DND-41 (cell line): ENCODE measurements at places on chromosomes 12 and 14.

- DNase-seq: peak; percentile 53
Measured at GRCh38 chr12:113136128-113136989, 798 bp upstream of the RASAL1 start.

GRCh38 chr14:99700379-99700778 is 16.3 kb downstream of the CYP46A1 start:
- DNase-seq: no peak

DNA sequence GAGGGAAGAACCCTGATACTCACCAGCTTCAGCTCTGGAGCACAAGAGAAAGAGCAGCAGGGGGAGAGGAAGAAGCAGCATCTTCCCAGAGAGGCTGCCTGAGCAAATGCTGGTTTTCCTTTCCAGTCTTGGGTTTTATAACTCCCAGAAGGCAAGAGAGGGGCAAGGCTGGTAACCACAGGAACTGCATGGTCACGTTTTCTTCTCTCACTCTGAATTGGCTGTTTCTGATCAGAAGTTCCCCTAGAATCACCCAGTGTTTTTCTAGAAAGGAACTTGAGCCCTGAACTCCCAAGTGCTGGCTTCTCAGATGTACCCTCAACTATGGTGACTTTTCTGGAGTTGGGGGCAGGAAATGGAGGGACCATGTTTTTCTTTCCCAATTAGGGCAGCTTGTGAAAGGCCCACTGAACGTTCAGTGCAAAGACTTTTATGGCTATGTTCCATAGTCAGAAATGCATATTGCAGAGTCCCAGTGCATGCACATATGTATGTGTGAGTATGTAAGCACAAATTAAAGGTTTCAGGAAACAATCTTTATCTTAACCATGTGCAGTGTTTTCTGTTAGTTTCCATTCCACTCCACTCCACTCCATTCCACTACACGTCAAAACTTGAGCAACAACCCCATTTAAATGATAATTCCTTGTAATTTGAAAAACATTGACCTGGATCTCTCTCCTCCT is at the start of gene CMA1:
CMA1 (minus strand) TSS at position 111 of the 686 bp plus-strand sequence; CDS start at position 81, 30 bp downstream.
- DNase-seq: no peak

DNA sequence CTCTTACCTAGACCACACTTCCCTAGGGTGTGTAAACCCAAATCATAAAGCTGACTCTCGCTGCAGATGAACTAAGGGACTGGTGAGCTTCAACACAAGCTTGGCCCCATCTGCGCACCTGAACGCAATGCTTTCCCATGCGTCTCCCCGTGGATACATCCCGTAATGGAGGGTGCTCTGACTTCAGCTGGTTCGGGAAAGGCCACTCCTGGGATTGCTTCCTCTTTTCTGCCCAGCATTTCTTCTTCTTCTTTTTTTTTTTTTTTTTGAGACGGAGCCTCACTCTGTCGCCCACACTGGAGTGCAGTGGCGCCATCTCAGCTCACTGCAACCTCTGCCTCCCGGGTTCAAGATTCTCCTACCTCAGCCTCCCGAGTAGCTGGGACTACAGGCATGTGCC is 27.7 kb upstream of the ETFBKMT start:
- no peak for DNase-seq

GRCh38 chr12:5317556-5317955 is 114.4 kb upstream of the NTF3 start:
- no peak for DNase-seq

DNA sequence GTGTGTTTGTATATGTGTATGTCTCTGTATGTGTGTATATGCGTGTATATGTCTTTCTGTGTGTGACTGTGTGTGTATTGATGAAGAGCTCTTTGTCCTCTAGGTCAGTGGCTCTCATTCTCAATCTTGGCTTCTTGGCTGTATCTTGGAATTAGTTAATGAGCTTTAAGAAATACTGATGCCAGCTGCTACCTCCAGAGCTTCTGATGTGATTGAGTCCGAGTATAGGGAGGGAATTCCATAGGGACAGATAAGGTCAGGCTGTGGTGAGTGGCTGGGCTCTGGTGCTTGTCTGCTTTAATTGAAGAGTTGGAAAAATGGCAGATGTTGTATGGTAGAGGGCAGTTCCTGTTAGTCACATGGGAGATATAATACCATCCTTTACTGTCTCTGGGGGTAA is 140.1 kb downstream of the C12orf75 start:
- DNase-seq: no peak

- DNase-seq: no peak
Measured at GRCh38 chr12:113860950-113861349, 105.2 kb downstream of the RBM19 start.

- no peak for DNase-seq
Measured at GRCh38 chr12:44833561-44833960, 42.6 kb downstream of the NELL2 start.

DNA sequence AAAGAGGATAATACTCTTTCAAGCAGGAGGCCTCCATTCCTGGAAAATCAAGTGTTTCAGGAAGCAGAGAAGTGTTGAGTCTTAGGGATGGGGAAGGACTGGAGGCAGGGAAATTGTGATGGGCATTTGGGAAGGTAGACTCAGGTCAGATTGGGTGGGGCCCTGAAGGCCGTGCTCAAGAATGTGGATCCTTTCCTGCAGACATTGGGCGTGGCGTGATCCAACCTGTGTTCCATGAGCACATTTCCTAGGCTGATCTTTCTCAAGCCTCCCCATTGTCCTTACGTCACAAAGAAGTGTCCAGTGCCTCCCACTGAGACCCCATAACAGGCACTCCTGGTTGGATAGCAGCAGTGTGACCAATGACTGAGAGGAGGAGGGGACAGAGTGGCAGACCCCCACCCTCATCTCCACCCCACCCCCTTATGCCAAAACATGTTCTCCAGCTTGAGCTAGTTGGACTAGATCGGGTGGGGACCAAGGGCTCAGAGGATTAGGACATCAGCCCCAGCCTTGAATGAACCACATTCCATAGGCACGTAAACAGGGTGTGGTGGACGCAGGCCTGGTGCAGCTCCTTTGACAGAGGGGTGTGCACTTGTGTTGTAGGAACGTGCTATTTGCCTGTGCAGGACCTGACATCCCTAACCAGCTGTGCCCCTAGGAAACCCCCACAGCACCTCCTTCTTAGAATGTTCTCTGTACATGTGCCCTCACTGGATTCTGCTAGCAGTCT is 76.8 kb downstream of the TTC9 start:
- no peak for DNase-seq

- DNase-seq: no peak
Measured at GRCh38 chr12:62860501-62861411, 74.2 kb downstream of the PPM1H start.

DNA sequence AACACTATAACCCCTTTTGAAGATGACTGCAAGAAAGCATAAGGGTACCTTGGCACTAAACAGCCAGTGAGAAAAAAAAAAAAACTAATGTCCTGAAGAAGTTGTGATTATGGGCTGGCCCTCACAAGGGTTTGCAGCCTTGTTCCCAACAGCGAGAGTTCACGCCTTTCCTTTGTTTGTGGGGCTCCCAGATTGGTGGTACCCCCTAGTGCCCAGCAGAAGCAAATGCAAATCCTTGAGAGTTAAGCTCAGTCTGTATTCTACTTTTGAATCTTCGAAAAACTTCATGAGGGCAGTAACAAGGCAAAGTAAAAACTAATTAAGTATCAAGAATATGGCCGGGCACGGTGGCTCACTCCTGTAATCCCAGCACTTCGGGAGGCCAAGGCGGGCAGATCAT is 238.9 kb upstream of the LMO3 start:
- DNase-seq: no peak

DNA sequence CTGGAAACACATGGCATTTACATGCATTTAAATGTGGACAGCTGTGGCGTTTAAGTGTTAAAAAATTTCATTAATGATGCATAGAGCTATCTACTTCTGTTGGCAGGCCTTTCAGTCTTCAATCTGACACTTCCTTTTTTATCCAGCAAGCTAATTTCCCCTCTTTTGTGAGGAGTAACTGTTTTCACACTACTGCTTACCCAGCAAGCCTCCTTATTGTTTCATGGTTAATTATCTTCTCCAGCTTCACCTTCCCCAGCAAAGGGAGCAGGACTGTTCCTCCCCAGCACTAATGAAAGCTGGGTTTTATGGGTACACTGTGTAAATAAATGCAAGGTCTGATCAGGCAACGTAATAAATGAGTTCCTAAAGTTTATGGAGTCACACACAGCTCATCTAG is 129.4 kb upstream of the NPAS3 start:
- no peak for DNase-seq

DNA sequence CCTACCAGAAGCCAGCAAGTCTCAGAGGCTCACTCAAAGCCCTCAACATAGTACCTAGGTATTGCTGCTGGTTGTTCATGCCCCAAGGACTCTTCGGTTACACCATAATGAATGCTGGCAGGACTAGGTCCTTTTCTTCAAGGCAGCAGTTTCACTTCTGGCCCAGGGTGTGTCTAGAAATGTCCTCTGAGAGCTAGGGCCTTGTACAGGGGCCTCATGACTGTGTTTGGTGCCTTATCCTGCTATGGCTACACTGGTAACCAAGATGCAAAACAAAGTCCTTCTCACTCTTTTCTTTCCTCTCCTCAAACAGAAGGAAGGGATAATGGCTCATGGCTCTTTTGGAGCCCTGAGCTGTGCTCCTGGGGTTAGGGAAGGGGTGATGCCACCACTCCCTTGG is 15.2 kb upstream of the PTPRO start:
- DNase-seq: no peak

GRCh38 chr12:131511391-131511802 is 199.5 kb upstream of the SFSWAP start:
- DNase-seq: peak; percentile 35

GRCh38 chr14:75822522-75823141 is 159.2 kb downstream of the TGFB3 start:
- DNase-seq: no peak

DNA sequence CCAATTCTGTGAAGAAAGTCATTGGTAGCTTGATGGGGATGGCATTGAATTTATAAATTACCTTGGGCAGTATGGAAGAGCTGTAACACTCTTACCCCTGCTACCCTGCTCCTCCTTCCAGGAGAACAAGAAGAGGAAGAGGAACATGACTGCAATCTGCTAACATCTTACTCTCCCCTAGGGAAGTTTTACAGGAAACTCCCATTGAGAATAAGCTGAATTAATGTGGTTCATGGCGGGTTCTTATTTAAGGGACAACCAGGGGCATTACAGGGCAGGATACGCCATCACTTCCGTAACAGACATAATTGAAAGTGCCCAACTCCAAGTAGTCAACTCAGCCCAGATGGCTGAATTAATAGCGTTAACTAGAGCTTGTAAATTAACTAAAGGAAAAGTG is 9.4 kb upstream of the PSMC1 start:
- no peak for DNase-seq

DNA sequence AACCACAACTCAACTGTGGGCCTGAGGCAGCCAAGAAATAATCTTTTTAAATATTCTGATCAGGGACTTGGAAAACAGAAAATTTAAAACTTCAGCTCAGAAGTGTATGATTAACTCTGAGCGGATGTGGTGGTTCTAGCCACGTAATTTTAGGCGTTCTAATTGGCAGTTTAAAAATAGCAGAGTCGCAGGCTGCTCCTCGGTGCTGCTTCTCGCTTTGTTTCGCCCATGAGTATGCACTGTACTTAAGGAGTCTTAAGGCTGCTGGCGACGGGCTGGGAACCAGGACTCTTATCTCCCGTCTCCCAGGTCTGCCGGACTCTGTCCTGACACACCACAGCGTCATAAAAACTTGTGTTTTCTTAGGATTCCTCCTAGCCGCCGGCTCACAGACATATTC is 113.4 kb upstream of the PELI2 start:
- DNase-seq: peak; percentile 64

GRCh38 chr12:12719496-12719895 is 2.3 kb downstream of the CDKN1B start:
- no peak for DNase-seq

GRCh38 chr12:130956009-130956408 is 2.3 kb downstream of the ADGRD1 start:
- DNase-seq: no peak

DNA sequence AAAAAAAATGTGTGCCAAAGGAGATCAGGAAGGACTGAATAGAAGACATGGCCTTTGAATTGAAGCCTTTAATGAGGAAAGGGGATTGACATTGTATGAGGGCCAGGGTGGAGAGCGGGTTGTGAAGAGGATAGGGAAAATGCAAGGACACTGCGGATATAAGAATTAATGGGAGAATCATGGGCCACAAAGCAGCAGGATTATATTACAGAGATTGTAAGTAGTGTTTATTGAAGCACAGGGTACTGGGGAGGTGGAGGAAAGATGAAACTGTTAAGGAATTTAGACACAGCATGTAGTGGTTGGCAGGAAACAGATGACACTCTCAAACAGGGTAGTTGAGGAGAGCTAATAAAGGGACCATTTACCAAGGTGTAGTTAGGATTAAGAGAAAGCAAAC is 16.4 kb upstream of the POC1B start:
- no peak for DNase-seq

- no peak for DNase-seq
Measured at GRCh38 chr12:5620896-5621295, 189.0 kb downstream of the NTF3 start.

DNA sequence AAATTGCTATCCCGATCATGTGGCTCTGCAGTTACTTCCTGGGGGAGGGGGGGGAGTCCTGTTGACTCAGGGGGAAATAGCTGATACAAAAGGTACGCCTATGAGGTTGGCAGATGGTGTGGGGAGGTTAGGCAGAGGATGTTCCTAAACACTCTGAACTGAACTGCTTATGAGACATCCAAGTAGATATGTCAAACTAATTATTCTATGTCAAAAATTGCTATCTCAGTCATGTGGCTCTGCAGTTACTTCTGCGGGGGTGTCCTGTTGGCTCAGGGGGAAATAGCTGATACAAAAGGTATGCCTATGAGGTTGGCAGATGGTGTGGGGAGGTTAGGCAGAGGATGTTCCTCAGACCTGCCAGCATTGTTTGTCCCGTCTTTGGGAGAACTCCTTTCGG is 5.1 kb upstream of the VCPKMT start:
- no peak for DNase-seq

DNA sequence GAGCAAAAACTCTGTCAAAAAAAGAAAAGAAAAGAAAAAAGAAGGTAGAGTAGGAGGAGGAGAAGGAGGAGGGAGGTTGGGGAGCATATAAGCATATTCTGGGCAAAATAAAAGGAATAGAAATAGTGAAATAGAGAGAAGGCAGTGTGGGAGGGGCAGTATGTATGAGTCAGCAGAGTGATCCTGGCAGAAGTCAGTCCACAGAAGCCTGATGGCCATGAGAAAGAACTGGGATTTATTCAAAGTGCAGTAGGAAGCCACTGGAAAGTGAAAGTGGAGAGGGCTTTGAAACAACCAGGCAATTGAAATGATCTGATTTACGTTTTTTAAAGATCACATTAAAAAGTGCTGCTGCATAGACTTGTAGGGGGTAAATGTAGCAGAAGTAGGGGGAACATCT is 368.6 kb upstream of the USP15 start:
- DNase-seq: no peak

- no peak for DNase-seq
Measured at GRCh38 chr14:100633406-100633805, 46.2 kb upstream of the BEGAIN start.

GRCh38 chr12:129886541-129886940 is 17.3 kb downstream of the TMEM132D start:
- DNase-seq: no peak

GRCh38 chr14:67425608-67426007 is 13.6 kb upstream of the PLEK2 start:
- DNase-seq: no peak

GRCh38 chr12:117844114-117844830 is 124.5 kb downstream of the KSR2 start:
- no peak for DNase-seq
